ENCODE measurements at places on chromosomes 16 and 17.
A peak's percentile ranks its signal among the peaks of the same experiment; 100 is the strongest.

GRCh38 chr16:27175888-27176287, 27.4 kb upstream of the KDM8 start:
- DNase-seq: no peak

- DNase-seq: no peak
Observed at GRCh38 chr16:69108064-69108904, 2.8 kb downstream of the HAS3 start.

DNA sequence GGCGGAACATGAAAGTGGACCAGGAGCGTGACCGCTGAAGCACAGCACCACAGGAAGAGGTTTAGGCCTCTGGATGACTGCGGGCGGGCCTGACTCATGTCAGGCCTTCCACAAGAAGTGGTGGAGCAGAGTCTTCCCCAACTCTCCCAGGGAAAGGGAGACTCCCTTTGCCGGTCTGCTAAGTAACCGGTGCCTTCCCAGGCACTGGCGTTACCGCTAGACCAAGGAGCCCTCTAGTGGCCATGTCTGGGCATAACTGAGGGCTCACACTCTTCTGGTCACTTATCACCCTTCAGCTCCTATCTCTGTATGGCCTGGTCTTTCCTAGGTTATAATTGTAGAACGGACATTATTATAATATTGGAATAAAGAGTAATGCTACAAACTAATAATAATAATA, 1931.9 kb downstream of the TP53TG3F start:
- DNase-seq: peak; percentile 29

GRCh38 chr17:57603978-57604377, 141.1 kb downstream of the CCDC182 start:
- DNase-seq: peak; percentile 54

DNA sequence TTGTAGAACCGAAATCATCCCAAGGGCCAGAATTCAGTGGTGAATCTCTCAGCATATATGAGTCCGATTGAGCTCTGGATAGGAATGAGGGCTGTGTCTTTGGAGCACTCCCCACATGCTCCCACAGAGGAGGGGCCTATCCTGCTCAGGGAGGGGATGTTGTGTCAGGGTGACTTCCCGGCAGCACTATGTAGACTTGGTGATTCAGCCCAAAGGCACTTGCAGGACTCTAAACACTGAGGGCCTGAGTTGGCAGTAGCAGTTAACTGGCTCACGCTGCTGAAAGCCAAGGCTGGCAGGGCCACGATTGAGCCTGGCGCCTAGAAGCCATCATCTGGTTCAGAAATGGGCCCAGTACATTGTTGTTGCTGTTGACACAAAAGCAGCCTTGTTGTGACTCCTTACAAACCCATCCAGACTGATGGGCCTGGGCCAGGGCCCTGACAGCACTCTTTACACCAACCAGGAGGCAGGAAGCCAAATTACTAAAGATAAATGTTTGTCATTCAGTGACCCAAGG, 31.9 kb downstream of the NMT1 start:
- no peak for DNase-seq

GRCh38 chr16:23141959-23142740, 7.1 kb downstream of the USP31 start:
- DNase-seq: no peak

GRCh38 chr16:72937916-72938794, 109.8 kb downstream of the ZFHX3 start:
- DNase-seq: no peak

GRCh38 chr16:55842369-55843104, 9.6 kb upstream of the CES1 start:
- DNase-seq: peak; percentile 10

DNA sequence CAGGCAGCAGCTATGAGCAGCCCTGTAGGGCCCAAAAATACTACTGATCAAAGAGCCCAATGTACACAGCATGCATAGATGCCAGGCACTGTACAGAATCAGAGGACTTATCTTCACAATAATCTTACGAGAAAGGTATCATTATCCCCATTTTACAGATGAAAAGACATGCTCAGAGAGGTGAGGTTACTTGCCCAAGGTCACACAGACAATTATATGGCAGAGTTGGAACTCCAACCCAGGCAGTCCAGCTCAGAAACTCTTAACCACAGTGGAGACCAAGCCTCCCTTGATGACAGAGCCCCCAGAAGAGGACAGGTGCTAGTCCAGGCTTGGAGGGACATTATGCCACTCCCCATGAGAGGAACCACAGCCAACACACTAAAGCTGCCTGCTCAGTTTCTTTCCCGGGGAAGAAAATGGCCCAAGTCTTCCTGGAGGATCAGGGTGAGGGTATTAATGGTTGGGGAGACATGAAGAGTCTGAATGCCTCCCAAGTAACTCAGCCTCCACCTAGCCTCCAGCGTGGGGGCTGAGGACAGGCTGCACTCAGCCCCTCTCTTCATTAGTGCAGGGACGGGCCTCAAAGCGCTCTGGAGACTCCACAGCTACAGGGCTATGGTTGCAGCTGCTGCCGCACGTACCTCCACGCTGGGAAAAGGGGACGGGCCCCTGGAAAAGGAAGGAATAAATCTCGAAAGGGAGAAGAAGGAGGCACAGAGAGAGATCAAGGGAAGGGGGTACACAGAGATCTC, 826 bp downstream of the UNC119 start:
- DNase-seq: no peak

DNA sequence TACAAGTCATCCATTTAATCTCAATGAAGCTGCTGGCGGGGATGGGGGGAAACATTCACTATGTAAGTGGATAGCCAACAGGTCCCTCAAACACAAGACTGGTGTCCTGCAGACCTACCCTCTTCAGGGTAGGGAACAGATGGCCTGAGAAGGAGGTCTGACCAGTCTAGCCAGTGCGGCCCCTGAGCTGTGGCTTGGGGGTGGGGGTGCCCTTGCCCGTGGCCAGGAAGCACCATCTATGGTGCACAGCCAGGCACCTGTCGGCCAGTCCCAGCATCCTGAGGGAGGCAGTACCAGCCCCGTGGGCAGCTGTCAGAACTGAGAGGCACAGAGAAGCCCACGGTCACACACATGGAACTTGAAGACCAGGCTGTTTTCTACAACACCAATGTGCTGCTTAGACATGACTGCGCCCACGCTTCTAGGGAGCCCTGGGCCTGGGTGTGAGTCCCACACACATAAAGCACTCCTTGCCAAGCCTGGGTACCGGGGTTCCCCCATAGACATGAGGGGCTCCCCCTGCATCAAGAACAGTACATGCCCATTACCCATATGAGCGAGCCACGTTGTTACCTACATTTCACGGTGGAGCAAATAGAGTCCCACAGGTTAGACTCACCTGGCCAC, 40.9 kb downstream of the RMI2 start:
- no peak for DNase-seq

- no peak for DNase-seq
Observed at GRCh38 chr17:3959921-3960601, 4.2 kb downstream of the ATP2A3 start.

- DNase-seq: no peak
Observed at GRCh38 chr16:2753733-2754020, 1.2 kb downstream of the SRRM2 start.

DNA sequence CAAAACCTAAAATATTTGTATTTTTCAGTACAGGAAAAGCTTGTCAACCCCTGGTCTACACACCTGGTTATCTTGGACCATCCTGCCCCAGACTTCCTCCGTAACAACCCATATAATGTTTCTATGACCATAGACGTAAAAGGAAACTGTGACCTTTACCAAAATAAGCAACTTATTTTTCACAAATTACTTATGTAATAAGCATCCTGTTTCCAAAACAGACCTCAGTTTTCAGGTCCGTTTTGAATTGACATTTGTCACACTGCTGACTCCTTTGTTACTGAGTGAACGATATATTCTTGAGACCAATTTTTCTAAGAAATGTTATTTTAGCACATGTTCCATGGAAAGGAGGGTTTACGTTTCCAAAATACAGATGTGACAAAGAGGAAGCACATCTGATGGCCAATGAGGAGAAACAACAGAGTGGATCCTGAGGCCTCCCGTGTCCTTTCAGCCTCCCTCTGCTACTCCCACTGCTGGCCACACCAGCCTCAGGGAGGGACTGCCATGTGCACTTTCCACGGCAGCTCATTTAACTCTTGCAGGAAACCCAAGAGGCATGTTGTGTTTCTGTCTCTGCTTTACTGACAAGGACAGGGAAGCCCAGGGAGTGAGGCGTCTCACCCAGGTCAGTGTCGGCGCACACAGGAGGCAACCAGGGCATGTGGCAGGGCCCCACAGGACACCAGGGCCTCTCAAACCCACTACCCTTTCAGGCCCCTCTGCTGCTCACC, 20.1 kb upstream of the ALDH3A1 start:
- DNase-seq: no peak

- DNase-seq: no peak
Observed at GRCh38 chr16:30046178-30046577, 15.1 kb upstream of the TLCD3B start.

GRCh38 chr17:75842963-75843576, 1.1 kb downstream of the UNC13D start:
- DNase-seq: no peak

DNA sequence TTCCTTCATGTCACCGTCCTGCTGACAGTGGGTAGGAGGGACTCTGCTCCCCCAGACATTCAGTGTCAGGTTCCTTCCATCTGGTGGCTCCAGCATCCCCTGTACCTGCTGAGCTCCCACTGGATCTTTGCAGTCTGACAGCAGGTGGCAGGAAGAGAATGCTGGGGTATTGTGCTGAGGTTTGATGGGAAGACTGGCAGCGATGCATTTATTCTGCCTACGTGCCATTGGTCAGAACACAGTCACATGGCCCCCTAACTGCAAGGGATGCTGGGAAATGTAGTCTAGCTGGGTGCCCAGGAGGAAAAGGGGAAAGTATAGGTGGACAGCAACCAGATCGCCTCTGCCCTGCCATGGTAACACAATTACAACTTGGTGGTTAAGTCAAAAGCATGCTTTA, 44.4 kb downstream of the IRX3 start:
- DNase-seq: no peak

DNA sequence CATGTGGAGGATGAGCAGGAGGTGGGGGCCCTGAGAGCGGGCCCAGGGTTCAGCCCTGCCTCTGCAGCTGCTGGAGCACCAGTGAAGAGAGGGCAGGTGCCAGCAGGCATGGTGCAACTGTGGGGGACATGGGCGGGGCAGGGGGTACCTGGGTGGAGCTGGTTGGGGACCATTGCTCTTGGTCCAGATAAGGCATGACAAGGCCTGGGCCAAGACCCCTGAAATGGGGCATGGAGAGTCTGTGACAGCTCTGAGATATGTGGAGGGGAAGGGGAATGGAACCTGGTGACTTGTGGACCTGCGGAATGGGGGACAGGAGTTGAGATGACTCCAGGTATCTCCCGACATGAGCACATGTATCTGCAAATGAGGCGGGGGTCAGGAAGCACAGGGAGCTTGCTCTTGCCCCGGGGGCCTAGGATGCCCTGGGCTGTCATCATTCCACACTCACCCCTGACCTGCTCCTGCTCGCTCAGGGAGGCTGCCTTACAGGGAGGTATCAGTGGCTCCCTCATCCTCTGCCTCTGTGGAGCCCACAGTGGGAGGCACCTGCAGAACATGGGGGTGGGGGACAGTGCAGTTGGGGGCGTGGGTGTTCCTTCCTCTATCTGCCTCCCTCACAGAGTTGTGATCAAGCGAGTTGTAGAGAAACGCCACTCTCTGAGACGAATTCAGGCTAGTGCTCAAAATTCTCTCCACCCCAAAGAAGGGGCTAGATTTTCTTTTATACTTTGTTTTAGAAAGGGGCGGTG, 40.2 kb downstream of the TMEM235 start:
- no peak for DNase-seq

GRCh38 chr16:57617604-57618111, 10.8 kb upstream of the ADGRG1 start:
- no peak for DNase-seq
